CD4-positive, alpha-beta T cell treated with Interleukin-17A for 4 hours (primary cell): ENCODE measurements at places on chromosomes 1 and 21.

- no peak for DNase-seq
These were observed 8.9 kb upstream of the KIF21B start for GRCh38 chr1:201032408-201032807.

DNA sequence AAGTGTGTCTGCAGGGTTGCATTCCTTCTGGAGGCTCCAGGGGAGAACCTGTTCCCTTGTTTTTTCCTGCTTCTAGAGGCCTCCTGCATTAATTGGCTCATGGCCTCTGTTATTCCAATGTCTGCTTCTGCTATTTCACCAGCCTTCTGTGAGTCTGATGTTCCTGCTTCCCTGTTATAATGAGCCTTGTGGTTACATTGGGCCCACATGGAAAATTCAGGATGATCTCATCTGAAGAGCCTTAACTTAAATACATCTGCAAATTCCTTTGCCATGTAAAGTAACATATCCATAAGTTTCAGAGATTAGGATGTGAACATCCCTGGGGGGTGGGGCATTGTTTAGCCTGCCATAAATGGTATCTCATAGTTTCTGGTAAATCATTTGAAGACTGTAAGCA, 181.1 kb downstream of the RWDD3 start:
- DNase-seq = no peak

DNA sequence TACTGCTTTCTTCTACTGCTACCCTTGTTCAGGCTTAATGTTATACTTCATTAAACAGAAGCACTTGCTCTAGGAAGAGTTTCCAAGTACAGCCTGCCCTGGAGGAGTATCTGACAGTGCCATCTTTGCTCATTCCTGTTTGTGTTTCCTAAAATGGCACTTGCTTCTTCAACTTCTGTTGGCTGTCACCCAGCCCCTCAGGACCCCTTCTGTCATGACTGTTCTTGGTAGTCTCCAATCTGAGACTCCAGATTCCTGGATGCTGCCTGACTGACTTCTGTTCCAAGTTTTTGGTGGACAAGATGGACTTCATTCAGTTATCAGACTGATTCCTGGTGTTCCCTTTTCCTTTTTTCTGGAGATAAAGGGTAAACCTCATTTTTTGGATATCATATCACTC, 104.1 kb downstream of the SLC35F3 start:
- no peak for DNase-seq

DNA sequence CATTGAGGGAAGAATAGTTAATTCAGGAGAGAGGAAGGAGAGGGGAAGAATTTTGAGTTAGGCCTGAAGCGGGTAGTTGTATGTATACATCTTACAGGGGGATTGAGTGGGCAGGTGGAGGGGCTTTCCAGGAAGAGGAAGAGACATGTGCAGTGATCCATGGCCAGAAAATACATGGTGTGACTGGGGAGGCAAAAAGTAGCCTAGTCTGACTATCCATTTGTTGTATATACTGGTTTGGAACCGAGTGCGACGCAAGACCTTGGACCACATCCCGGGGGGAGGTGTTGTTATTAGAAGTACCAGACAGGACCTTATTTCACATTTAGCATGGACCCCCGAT, 158.3 kb downstream of the SDCCAG8 start:
- DNase-seq = no peak

DNA sequence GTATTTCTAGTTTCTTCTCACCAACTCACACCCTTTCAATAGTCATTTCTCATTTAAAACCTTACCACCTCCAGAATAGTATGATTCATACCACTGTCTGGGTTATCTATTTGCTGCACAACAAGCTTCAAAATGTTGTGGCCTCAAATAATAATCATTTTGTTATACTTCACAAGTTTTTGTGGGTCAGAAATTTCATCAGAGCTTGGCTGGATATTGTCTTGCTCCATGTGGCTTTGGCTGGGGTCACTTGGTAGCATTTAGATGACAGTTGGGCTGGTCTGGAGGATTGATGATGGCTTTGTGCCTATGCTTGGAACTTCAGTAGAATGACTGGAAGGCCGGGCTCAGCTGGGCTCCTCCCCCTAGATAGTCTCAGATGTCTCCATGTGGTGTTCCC, 66.0 kb downstream of the TGFB2 start:
- DNase-seq = no peak

GRCh38 chr21:15221799-15222386, 157.1 kb upstream of the NRIP1 start:
- no peak for DNase-seq
